ENCODE measurements at places on chromosomes 3 and 15.

GRCh38 chr3:24161841-24162240, 216.8 kb downstream of the NR1D2 start:
- DNase-seq = no peak

DNA sequence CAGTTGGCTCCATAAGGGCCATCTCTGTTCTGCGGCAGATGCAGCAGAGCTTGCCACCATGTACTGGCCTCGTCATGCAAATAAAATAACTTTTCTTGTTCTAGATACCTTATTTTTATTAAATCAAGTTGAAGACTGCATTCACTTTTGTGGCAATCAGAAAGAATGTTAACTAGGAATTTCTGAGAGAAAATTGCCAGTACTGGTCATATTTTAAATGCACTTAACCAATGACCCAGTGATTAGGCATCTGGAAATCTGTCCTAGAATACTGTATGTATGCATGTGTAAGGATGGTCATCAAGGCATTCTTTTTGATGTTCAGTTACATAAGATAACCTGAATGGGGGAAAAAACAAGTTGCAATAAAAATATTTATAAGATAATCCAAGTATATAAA, 34.2 kb upstream of the CSPG5 start:
- DNase-seq = no peak

DNA sequence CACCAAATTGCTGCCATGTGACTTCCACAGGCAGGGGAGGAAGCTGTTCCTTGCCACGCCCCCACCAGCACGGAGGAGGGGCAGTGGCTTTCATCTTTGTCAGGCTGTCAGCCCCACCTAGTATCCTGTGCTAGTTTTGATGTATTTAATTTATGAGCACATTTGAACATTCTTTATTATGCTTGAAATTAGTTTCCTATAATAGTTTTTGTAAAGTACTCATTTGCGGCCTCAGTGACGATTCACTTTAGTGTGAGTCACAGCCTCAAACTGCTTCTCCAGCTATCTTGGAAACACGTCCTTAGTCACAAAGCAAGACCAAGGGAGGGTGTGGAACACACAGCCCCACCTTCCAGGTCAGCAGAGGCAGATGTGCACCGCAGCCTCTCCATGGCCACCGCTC, 239.9 kb upstream of the ATP10A start:
- no peak for DNase-seq

DNA sequence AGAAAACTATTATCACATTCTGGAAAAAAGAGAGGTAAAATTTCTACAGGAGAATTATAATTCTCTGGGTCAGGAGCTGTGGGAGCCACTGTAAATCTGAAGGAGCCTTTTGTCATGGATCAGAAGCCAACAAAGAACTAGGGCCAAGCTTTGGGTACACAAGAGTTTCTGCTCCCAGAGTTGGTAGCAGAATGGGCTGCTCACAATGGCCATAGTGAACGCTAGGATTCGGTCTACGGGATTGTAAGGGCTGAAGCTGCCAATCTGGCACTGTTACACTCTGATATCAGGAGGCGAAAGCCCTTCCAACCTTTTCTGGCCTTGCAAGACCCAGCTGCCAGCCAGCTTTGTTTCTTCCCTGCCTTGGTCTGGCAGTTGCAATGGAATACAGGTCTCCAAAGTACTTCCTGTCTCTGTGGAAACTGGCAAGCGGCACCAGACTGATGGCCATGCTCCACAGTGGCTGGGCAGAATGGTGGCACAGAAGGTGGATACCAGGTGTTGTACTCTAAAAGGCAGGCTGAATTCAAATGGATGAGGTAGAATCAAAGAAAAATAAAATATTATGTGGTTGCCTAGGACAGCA, 831.7 kb downstream of the CADM2 start:
- DNase-seq = no peak

GRCh38 chr3:62700357-62700756, 174.9 kb downstream of the CADPS start:
- no peak for DNase-seq

DNA sequence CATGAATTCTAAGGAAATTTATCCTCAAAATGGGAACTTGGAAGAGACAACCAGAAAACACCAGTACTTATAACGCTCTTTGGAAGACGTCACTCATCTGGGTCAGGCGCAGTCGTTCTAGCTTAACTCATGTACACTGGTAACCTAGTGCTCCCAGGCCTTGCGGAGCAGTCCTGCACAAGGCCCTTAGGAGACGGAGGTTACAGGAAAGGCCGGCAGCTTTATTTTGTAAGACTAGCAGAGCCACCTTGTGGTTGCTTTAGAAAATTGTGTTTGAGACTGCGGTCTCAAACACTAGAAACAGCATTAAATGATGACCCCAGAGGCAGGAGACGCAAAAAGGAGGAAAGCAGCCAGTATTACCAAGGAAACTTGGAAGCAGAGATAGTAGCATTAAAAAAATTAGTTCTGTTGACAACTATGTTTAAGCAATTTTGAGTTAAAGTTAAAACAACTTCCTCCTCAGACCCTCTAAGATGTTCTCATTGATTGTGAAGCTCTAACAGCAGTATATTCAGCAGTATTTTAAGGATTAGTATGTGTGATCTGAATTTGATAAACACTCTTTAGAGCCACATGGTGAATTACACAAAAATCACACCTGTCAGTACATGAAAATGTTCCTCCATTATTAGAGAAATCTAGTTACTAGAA, 141.9 kb upstream of the C2CD4B start:
- DNase-seq = no peak

DNA sequence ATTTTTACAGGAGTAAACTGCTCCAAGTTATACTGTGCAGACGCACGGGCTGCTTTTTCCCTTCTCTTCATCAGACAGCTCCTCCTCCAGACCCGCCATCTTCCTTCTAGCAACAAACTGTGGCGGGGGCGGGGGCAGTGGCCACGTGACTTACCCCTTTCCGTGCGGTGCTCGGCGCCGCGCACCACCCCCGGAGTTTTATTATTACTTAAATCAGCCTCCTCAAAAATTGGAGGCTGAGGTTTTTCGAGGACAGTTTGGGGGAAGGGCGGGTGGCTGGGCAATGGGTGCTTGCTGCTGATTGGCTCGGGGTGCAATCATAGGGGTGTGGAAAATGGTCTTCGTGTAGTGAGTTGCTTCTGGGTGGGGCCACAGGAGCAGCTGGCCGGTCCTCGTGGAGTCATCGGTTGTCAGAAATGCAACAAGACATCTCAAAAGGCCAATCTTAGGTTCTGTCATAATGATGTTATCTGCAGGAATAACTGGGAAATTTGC, 77.1 kb upstream of the MFGE8 start:
- no peak for DNase-seq

DNA sequence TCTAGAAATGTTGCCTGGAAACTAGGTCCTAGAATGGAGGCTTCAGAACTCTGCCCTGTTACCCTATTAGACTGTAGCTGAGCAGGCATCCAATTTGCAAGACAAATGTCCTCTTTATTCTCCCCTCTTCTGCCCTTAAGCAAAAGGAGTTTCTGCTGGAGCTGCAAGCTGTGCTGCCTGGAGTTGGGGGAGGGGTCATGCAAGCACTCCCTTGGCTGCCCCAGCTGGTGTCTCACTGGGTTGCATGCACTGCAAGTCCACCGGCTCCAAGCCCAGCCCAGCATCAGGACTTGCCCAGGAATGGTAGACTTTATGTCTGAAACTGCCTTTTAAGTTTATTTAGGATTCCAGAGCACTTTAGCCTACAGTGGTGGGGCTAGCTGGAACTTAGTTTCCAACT, 15.7 kb upstream of the RBP2 start:
- DNase-seq = no peak

- DNase-seq = no peak
These were observed at the start of gene GHRL for GRCh38 chr3:10292505-10293419. Gene GHRL, minus strand, starts transcription at chr3:10292947. Its CDS starts 2,767 bp downstream, at chr3:10290180.

DNA sequence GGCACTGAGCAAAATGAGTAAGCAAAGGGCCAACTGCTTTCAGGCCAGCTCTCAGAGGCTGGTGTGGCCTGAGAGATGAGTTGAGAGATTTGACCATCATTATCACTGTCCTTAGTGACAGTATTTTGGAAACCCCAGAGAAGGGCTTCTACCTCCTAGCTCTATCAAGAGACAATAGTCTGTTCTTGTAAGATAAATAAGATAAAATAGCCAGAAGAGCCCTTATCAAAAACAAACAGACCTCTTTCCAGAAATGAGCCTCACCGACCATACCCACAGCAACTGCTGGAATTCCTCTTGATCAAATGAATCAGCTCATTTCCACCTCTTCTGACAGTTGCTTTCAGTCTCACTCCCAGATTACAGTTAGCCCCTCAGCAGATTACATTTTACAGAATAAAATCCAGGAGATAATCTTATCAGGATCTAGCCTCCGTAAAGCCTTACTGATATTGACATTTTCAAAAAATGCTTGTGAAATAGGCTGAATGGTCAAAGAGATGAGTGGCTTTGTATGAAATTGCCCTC, 4.5 kb downstream of the HDC start:
- no peak for DNase-seq

DNA sequence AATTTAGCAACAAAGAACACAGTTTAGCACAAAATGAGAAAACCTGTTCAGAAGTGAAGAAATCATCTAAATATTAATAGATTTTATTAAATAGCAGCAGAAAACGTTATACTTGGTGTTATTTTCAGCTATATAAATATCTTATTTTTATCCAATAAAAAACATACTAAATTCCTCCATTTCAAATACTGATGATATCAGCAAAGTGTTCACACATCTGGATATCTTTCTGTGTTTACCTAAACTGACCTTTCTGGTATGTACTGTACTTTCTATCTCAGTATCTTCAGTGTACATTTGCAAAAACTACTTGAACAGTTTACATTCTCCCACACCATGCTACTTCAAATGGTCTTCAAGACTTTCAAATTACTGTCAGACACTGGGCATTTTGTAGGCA, 179.9 kb downstream of the ZBTB20 start:
- DNase-seq = no peak

DNA sequence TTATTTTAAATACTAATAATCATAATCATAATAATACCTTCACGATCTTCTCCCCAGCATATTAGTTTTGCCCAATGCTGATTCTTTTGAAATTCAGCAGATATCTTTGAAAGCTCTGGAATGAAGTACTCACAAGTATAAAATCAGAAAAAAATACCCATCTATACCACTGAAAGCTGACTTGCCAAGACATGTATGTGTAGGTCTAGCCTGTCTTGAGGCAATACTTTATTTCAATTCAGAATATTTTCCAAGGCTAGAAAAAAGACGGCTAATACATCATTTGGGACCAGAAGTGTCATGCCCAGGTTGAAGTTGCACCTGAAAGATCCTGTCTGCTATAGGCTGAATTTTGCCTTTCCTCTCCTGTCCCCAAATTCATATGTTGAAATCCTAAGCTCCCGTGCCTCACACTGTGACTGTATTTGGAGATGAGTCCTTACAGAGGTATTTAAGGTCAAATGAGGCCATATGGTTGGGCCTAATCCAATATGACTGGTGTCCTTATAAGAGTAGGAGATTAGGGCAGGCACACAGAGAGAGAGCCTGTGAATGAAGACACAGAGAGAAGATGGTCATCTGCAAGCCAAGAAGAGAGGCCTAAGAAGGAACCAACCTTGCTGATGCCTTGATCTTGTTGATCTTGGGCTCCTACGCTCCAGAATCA, 255.9 kb upstream of the CMC1 start:
- DNase-seq = no peak

DNA sequence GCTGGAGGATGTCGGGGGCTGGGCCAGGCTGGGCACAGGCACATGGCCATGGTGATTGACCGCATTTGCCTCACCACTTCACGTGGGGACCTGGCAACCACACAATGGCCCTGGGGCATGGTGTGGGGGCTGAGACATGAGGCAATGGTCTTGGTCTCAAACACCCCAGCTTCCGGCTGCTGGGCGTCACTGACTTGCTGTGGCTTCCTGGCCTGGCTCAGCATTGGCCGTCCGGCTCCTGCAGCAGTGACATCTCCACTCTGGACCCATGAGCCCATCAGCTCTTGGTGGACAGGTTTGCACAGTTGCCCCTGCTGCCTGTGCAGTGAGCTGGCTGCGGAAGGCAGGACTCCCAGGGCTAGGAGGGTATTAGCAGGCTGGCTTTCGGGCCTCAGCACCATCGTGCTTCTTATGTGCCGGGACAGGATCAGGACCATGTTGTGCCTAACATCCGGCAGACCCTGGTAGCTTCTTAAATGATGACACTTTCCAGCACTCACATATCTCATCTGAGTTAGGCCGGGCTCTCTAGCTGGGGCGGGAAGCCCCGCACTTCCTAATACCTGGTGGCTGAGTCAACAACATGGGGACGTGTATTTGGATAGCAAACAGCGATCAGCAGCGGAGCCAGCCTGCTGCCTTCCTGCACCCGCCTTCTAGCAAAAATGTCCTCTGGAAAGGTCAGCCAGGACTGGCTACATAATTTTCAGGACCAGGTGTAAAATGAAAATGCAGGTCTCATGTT, 34.1 kb downstream of the ZNF710 start:
- no peak for DNase-seq

- no peak for DNase-seq
These were observed 37.0 kb downstream of the ABHD2 start for GRCh38 chr15:89125088-89125826.

- DNase-seq = no peak
These were observed 112.3 kb downstream of the GALK2 start for GRCh38 chr15:49282366-49282765.

GRCh38 chr15:98999233-98999632, 8.4 kb downstream of the PGPEP1L start:
- no peak for DNase-seq

DNA sequence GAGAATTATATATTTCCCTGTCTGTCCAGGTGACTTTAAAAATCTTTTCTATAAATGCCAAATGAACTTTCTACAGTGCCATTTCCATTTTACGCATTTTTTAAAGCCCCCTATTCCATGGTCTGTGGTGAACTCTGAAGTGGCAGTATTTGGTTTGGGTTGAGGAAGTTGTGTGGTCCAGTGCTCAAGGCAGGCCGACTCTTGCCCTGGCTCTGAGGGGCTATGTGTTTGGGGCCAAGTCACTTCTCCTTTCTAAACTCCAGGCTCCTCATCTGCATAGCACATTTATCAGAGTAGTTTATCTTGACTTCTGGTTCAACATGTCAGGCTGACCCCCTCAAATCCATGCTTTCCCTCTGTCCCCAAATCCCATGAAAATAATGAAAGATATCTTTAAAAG, 14.1 kb downstream of the TTC21A start:
- DNase-seq = no peak

GRCh38 chr15:81562986-81563385, 189.0 kb upstream of the TMC3 start:
- no peak for DNase-seq

- DNase-seq = no peak
These were observed 48.2 kb downstream of the FEM1B start for GRCh38 chr15:68325726-68326125.

GRCh38 chr3:194745422-194746184, 59.9 kb downstream of the FAM43A start:
- DNase-seq = no peak

DNA sequence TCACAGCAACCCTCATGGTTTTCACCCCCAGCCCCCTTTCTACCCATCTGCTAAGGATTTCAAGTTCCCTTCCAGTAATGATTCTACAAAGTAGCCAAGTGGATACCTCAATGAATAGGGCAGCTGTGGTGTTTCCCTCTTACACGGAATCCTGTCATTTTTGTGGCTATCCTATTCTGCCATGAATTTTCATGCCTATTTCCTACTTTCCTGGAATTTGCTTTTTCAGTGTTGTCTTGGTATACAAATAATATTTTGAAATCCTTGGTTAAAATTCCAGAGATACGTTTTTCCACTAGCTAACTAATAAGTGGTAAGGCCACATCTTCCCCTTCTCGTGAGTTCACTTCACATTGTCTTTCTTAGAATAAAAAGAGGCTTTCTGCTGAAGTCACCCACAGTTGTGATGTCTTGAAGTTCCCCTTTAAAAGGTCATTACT, 7.5 kb downstream of the ADPRH start:
- DNase-seq = no peak

- DNase-seq = no peak
These were observed 20.9 kb downstream of the FSTL1 start for GRCh38 chr3:120429921-120430361.

GRCh38 chr15:68298336-68298735, 20.8 kb downstream of the FEM1B start:
- no peak for DNase-seq
